ENCODE measurements at places on chromosomes 1 and 21.
A peak's percentile ranks its signal among the peaks of the same experiment; 100 is the strongest.

GRCh38 chr1:86155051-86155806, 1.3 kb downstream of the COL24A1 start:
- no peak for DNase-seq

- no peak for DNase-seq
Observed at GRCh38 chr1:244405856-244406255, 45.9 kb downstream of the ADSS2 start.

DNA sequence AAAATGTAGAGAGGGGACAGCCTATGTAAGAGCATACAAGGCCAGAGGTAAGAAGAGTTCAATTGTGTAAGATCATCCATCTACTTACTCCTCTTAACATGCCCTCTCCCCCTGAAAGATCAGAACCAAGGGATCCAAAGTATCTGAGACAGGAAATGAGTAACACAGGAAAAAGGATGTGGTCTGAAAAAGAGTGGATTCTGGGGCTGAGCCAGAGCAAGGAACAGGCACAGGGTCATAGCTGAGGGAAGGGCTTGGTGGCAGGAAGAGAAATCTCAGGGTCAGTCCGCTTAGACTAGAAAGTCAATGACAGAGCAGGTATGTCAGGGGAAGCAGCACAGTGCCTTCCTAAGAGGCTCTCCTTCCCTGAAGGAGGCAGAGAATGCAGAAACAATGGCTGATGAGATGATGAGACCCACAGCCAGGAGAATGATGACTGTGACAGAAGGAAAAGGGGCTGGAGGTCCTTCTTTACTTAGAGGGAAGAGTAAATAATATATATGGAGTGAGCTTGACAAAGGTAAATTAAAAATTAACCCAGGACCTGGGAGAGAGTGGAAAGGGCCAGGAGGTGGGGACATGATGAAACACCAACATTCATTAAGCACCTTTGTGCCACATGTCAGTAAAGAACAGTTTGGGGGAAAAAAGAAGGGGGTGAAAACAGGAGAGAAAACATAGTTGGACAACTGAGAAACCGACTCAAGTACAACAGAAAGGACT, 26.2 kb upstream of the A3GALT2 start:
- no peak for DNase-seq

DNA sequence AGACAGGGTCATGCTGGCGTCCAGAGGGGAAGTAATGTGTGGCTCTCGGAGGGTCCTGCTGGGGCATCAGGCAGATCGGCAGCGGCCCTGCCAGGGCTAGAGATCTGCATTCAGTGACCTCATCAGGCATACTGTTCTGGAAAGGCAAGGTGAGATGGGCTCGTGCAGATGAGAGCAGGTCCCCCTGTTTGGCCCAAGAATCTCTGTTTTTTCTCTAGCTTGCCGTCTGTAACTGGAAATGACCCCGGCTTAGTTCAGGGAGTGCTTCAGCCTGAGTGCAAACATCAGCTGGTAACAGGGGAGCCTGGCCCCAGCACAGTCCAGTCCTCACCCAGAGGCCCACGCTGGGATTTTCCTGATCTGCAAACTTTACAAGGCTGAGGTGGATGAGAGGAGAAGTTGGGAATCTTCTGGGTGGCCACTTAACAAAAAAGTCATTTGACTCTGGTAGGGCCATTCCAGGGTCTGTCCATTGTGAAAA, 2.1 kb downstream of the FAM163A start:
- DNase-seq: no peak

GRCh38 chr1:160954158-160955104, at the start of gene ITLN2:
Gene ITLN2, minus strand, starts transcription at chr1:160954809. Its CDS starts 68 bp downstream, at chr1:160954741.
- peak; percentile 18 for DNase-seq

DNA sequence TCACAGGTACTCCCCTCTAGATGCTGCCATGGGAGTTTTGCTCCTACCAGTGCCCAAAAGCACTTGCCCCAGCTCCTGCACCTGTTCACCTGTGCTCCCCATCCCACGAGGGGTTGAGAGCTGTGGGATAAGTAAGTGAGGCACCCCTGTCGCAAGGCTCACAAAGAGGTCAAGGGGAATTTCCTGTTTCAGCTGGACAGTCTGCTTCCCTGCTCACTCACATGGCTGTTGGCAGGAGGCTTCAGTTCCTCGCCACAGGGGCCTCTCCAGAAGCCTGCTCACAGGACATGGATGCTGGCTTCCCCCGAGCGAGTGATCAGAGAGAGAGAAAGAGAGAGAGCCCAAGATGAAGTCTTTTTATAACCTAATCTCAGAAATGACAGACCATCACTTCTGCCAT, 8.7 kb upstream of the NCMAP start:
- no peak for DNase-seq

- no peak for DNase-seq
Observed at GRCh38 chr1:13465515-13465914, 48.3 kb downstream of the LRRC38 start.

DNA sequence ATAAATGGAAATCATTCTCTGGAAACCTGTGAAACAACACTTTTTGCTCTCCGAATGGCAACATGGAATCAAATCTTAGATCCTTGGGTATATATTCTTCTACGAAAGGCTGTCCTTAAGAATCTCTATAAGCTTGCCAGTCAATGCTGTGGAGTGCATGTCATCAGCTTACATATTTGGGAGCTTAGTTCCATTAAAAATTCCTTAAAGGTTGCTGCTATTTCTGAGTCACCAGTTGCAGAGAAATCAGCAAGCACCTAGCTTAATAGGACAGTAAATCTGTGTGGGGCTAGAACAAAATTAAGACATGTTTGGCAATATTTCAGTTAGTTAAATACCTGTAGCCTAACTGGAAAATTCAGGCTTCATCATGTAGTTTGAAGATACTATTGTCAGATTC, 45.7 kb downstream of the PTGFR start:
- DNase-seq: no peak
